Memory B cell (primary cell): ENCODE measurements at places on chromosomes 16 and 17.

DNA sequence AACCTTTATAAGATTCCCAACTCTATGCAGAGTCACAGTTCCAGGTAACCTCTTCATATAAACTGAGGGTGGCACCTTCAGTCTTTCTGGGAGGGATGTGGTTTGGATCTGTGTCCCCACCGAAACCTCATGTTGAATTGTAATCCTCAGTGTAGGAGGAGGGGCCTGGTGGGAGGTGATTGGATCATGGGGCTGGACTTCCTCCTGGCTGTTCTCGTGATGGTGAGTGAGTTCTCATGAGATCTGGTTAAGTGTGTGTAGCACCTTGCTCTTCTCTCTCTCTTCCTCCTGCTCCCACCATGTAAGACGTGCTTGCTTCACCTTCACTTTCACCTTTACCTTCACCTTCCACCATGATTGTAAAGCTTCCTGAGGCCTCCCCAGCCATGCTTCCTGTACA is 30.5 kb downstream of the HS3ST2 start:
- no peak for DNase-seq

DNA sequence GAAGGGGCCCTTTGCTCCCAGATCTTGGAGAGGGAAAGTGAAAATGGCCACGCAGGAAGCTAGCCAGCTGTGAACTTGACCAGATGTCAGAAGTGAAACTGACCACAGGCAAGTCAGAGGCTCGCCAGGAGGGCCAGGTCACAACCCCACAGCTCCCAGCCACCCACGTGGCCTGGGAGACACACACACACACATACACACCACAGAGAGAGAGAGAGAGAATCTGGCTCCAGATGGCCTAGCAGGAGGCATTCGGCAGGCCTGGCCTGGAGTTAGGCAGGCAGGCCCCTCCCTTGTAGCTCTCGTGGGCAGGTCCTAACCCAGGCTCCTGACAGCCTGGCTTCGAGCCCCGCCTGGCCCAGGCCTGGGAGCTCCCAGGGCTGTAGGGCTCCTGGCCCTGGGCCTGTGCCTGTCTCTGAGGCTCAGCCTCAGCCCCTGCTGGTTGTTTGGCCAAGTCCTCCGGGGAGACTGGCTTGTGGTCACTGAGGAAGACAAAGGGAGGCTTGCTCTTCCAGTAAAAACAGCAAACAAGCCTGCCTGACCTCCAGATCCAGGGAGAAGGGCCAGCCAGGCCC is 20.2 kb downstream of the NGFR start:
- no peak for DNase-seq

DNA sequence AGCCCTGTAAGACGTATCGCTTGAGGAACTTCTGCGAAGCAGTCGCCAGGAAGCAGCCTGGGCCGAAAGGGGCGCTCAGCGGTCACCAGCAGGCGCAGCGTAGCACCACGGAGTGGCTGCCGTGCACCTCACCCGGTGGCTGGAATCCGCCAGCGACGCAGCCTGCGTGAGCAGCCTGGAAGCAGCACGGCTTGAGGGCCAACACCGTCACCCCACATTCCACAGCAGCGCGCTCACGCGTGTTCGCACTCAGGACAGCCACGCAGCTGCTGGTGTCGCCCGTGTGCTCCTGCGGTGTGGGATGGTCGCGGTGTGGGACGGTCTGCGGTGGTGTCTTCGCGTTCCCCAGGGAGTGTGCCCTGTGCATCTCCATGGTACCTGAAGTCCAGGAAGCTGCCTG is 9.6 kb downstream of the UBE2I start:
- no peak for DNase-seq

DNA sequence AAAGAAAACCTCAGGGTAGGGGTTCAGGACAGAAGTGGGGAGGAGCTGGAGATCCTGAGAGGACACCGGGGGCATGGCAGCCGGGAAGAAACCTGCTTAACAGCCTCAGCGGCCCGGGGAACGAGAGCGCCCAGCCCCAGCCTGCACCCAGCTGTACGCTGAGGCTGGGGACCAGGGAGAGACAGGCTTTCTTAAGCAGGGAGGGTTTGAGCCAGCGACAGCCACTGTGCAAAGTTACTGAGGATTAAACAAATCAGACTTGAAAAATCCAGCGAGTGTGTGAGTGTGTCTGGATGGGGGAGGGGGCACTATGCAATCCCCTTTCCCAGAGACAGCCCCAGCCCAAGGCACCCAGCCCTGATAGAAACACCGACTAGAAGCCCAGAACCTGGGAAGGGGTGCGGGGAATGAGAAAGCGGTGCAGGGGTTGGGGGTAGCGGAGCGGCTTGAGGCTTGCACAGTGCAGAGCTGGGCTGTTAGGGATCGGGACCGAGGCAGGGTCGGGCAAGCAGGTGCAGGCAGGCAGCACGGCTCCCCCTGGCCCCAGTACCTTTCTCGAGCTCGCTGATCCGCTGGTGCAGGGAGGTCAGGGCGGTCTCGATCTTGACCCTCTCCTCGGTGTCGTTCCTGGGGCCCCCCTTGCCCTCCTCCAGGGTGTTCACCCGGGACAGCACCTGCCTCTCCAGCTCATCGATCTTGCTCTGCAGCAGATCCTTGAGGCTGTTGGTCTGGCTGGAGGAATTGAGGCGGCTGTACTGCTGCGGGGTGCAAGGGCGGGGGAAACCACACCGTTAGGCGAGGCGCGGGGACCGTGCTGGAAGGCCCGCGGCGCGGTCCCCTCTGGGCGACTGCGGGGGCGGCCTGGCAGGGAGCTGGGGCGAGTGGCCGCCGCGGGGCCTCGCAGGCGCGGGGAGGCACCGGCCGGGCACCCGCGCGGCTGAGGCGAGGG is 1.2 kb downstream of the NPTX1 start:
- DNase-seq: peak; percentile 35

GRCh38 chr16:82432261-82432660 is 194.5 kb upstream of the CDH13 start:
- DNase-seq: no peak
